ENCODE measurements at places on chromosomes 5 and 9. TPM values are rescaled to one million over a fixed set of nuclear protein-coding genes. Genes with fewer than 3 reads are reported as not detected.

GRCh38 chr5:159713254-159713653 lies 203.0 kb upstream of the ADRA1B start:
- no peak for DNase-seq
- peaks cover 18% of the 10 kb centered on the region for H3K27me3 ChIP-seq
- no peaks in the 10 kb centered on the region for H3K36me3 ChIP-seq
- H3K4me1 ChIP-seq: no peaks in the 10 kb centered on the region
- no peak overlapping the region for H3K4me3 ChIP-seq

- no peak for DNase-seq
- no peaks in the 10 kb centered on the region for H3K36me3 ChIP-seq
- no peaks in the 10 kb centered on the region for H3K27me3 ChIP-seq
- no peaks in the 10 kb centered on the region for H3K4me1 ChIP-seq
- no peak overlapping the region for H3K4me3 ChIP-seq
- no peak overlapping the region for H3K27ac ChIP-seq
Observed at GRCh38 chr5:86862093-86862492, 244.4 kb downstream of the COX7C start.

DNA sequence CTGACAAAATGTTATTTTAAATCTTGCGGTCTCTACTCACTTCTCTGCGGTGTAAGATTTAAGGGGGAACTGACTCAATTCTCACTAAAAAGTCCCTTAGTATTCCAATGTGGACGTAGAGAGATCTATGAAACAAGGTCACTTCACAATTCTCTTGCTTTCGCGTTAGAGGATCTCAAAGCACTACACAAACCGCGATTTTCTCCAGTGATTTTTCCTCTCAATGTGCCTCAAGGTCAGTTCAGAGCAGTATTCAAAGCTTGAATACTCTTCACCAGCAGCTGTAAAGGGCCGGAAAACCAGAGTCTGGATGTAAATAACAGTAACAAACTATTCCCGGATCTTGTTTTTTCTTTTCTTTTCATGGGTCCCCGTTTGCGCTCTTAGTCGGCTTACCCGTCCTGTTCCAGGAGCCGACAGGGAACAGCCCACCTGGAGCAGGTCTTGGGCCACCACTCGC lies 128.2 kb downstream of the TMEM161B start:
- H3K4me3 ChIP-seq: no peak overlapping the region
- peaks cover 2% of the 10 kb centered on the region for H3K36me3 ChIP-seq
- peaks cover 9% of the 10 kb centered on the region for H3K27me3 ChIP-seq
- no peak overlapping the region for H3K27ac ChIP-seq
- no peak for DNase-seq
- H3K4me1 ChIP-seq: peaks cover 17% of the 10 kb centered on the region

- no peak for DNase-seq
- no peaks in the 10 kb centered on the region for H3K27me3 ChIP-seq
- peaks cover 6% of the 10 kb centered on the region for H3K36me3 ChIP-seq
Observed at GRCh38 chr5:80977764-80978163, 17.6 kb downstream of the RASGRF2 start.

DNA sequence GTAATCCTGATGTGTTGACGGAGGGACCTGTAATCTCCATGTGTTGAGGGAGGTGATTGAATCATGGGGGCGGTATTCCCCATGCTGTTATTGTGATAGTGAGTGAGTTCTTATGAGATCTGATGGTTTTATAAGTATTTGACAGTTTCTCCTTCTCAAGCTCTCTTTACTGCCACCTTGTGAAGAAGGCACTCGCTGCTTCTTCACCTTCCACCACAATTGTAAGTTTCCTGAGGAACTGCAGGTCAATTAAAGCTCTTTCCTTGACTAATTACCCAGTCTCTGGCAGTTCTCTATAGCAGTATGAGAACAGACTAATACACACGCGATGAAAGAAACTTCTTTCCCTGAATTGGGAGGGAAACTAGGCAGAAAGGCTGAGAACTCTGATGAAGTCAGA lies 141.1 kb upstream of the RAD23B start:
- H3K27me3 ChIP-seq: peaks cover 7% of the 10 kb centered on the region
- no peaks in the 10 kb centered on the region for H3K4me1 ChIP-seq
- H3K4me3 ChIP-seq: no peak overlapping the region
- H3K27ac ChIP-seq: no peak overlapping the region
- DNase-seq: no peak

DNA sequence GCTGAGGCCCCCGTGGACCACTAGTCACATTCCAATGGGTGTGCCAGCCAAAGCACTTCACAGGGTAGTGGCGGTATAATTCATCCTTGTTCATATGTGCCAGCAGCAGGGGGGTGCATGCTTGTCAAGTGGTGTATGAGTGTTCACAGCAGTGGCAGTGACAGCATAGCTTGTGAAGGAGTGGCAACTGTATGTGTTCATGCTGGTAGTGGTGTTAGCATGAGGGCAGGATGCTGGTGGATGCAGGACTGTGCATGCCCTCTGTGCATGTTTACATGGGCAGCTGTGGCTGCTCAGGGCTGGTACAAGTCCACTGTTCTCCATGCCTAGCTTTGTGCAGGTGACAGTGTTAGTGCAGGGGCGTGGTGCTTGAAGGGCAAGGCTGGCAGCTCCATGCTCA lies 253.4 kb upstream of the DMAC1 start:
- no peak overlapping the region for H3K4me3 ChIP-seq
- H3K4me1 ChIP-seq: no peaks in the 10 kb centered on the region
- DNase-seq: peak; percentile 11
- H3K27ac ChIP-seq: no peak overlapping the region
- H3K36me3 ChIP-seq: peaks cover 7% of the 10 kb centered on the region
- no peaks in the 10 kb centered on the region for H3K27me3 ChIP-seq

- H3K4me3 ChIP-seq: no peak overlapping the region
- no peaks in the 10 kb centered on the region for H3K36me3 ChIP-seq
- H3K27me3 ChIP-seq: peaks cover 2% of the 10 kb centered on the region
Observed at GRCh38 chr5:16312785-16313184, 133.2 kb upstream of the MARCHF11 start.

- no peak for DNase-seq
- H3K36me3 ChIP-seq: no peaks in the 10 kb centered on the region
- H3K27ac ChIP-seq: no peak overlapping the region
Observed at GRCh38 chr9:127202461-127203169, 62.0 kb upstream of the GARNL3 start.

- peaks cover 13% of the 10 kb centered on the region for H3K4me1 ChIP-seq
- H3K4me3 ChIP-seq: no peak overlapping the region
- peaks cover 3% of the 10 kb centered on the region for H3K36me3 ChIP-seq
- no peak for DNase-seq
Observed at GRCh38 chr5:67246108-67246507, 49.5 kb upstream of the CD180 start.

DNA sequence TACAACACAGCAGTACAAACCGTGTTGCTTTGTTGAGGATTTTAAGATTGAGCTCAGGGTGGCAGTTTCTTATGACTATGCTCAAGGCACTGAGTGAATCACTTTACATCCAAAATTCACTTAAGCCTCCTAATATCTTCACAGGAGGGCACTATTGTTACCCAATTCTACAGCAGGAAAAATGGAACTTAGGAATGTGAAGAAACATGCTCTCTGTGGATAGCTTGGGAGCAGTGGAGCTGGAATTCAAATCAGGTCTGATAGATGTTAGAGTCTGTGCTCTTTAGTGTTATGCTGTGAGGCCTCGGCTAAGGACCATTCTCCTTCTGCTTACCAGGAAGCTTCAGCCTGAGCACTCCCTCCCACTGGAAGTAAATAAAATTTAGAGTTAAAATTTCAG lies 18.7 kb upstream of the HMHB1 start:
- H3K4me1 ChIP-seq: peaks cover 2% of the 10 kb centered on the region
- H3K27me3 ChIP-seq: peaks cover 3% of the 10 kb centered on the region
- no peak for DNase-seq
- H3K27ac ChIP-seq: no peak overlapping the region
- no peak overlapping the region for H3K4me3 ChIP-seq

- DNase-seq: no peak
- no peaks in the 10 kb centered on the region for H3K36me3 ChIP-seq
- no peaks in the 10 kb centered on the region for H3K4me1 ChIP-seq
- no peak overlapping the region for H3K4me3 ChIP-seq
Observed at GRCh38 chr5:111628901-111629300, 116.6 kb upstream of the STARD4 start.

GRCh38 chr5:3564827-3565518 lies 30.7 kb upstream of the IRX1 start:
- H3K27me3 ChIP-seq: no peaks in the 10 kb centered on the region
- H3K4me1 ChIP-seq: no peaks in the 10 kb centered on the region
- no peak overlapping the region for H3K4me3 ChIP-seq
- no peaks in the 10 kb centered on the region for H3K36me3 ChIP-seq
- DNase-seq: no peak

GRCh38 chr9:130239741-130240241 lies 25.8 kb upstream of the HMCN2 start:
- no peaks in the 10 kb centered on the region for H3K27me3 ChIP-seq
- H3K36me3 ChIP-seq: no peaks in the 10 kb centered on the region
- DNase-seq: no peak

GRCh38 chr5:43302481-43302880 lies 10.7 kb downstream of the HMGCS1 start:
- no peaks in the 10 kb centered on the region for H3K27me3 ChIP-seq
- H3K27ac ChIP-seq: no peak overlapping the region
- peaks cover 39% of the 10 kb centered on the region for H3K36me3 ChIP-seq
- DNase-seq: no peak
- no peak overlapping the region for H3K4me3 ChIP-seq

GRCh38 chr9:3647652-3648051 lies 121.9 kb upstream of the RFX3 start:
- no peak overlapping the region for H3K4me3 ChIP-seq
- no peaks in the 10 kb centered on the region for H3K4me1 ChIP-seq
- no peak overlapping the region for H3K27ac ChIP-seq
- DNase-seq: no peak
- no peaks in the 10 kb centered on the region for H3K36me3 ChIP-seq

GRCh38 chr5:39521940-39522590 lies 97.3 kb upstream of the DAB2 start:
- H3K4me3 ChIP-seq: no peak overlapping the region
- H3K27ac ChIP-seq: no peak overlapping the region
- H3K4me1 ChIP-seq: no peaks in the 10 kb centered on the region
- no peak for DNase-seq
- no peaks in the 10 kb centered on the region for H3K36me3 ChIP-seq
- H3K27me3 ChIP-seq: peaks cover 13% of the 10 kb centered on the region

DNA sequence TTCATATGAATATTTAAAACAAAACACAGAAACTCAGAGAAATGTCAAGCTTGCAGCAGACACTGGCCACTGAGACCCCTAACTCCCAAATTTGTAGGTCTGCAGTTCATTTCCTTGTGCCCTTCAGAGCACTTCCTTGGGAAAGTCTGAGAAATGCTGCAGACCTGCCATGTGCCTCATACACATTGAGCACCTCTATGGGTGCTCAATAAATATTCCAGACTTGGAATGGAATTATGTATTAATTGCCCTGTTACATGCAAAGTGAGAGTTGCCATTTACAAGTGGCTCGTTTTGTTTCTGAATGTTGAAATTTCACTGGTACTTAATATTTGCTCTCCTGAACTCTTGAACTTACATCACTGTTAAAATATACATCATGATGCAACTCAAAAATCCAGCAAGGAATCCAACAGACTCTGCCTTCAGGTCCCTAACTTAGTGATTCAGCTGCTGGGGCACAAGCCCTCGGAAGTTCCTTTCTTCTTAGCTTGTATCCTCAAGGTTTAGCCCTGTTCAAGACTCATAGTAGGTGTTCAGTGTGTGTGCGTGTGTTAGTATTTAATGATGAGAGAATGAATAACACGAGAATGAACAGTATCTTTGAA lies 90.6 kb downstream of the PTCD2 start:
- H3K4me1 ChIP-seq: no peaks in the 10 kb centered on the region
- H3K36me3 ChIP-seq: no peaks in the 10 kb centered on the region
- no peak overlapping the region for H3K27ac ChIP-seq
- DNase-seq: no peak

- H3K36me3 ChIP-seq: no peaks in the 10 kb centered on the region
- peaks cover 13% of the 10 kb centered on the region for H3K4me1 ChIP-seq
- H3K4me3 ChIP-seq: no peak overlapping the region
- no peak overlapping the region for H3K27ac ChIP-seq
- peaks cover 8% of the 10 kb centered on the region for H3K27me3 ChIP-seq
Observed at GRCh38 chr5:141725891-141726290, 43.9 kb upstream of the ARAP3 start.

DNA sequence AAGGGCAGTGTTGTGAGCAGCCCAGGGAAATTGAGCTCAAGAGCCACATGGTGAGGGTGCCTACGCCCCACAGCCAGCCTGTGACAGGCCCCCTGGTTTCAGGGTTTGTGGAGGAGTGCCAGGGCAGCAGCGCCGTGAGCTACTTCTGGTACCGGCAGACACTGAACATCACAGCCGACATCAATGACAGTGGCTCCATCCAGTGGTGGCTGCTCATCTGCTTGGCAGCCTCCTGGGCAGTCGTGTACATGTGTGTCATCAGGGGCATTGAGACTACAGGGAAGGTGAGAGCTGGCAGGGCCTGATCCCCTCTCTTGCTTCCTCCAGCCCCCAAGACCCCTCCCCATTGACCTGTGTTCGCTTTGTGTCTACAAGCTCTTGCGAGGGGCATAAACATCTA lies 10.2 kb downstream of the SLC6A18 start:
- no peaks in the 10 kb centered on the region for H3K4me1 ChIP-seq
- H3K27me3 ChIP-seq: peaks cover 6% of the 10 kb centered on the region
- no peak overlapping the region for H3K4me3 ChIP-seq
- no peaks in the 10 kb centered on the region for H3K36me3 ChIP-seq
- DNase-seq: no peak
- no peak overlapping the region for H3K27ac ChIP-seq

- no peaks in the 10 kb centered on the region for H3K4me1 ChIP-seq
- H3K27ac ChIP-seq: no peak overlapping the region
Observed at GRCh38 chr5:116824751-116825438, 250.3 kb upstream of the SEMA6A start.

GRCh38 chr5:137858223-137858916 lies 9.3 kb upstream of the MYOT start:
- peak overlapping the region; percentile 60 for H3K27ac ChIP-seq
- H3K4me1 ChIP-seq: peaks cover 24% of the 10 kb centered on the region
- H3K4me3 ChIP-seq: peak overlapping the region; percentile 76
- H3K27me3 ChIP-seq: peaks cover 4% of the 10 kb centered on the region
- H3K36me3 ChIP-seq: peaks cover 1% of the 10 kb centered on the region

DNA sequence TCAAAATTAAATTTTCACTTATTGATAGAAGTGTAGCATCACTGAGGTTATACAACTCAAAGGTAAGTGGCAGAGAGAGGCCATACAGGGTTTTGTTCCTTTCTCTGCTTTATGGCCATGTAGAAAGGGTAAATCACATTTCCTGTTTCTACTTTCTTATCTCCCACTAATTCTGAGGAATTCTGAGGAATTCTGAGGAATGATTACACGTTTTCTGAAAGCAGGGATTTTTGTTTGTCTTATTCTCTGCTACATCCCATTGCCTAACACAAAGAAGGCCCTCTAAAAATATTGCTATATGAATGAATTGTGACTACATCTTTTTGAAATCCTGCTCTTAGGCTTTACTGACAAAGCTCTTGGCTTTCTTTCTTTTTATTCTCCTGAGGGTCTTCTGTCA lies 516.9 kb upstream of the ZNF608 start:
- DNase-seq: no peak
- no peaks in the 10 kb centered on the region for H3K36me3 ChIP-seq
- H3K4me1 ChIP-seq: no peaks in the 10 kb centered on the region
- no peak overlapping the region for H3K4me3 ChIP-seq

PAEP gene
- total RNA-seq: not detected

ANAPC2 gene
- total RNA-seq: 84.2 TPM

PCDHGA7 gene
- total RNA-seq: 0.28 TPM

ARL15 gene
- total RNA-seq: 9.8 TPM

STC2 gene
- total RNA-seq: 14.7 TPM

UBE2QL1 gene
- total RNA-seq: not detected

AMBP gene
- not detected for total RNA-seq

CD72 gene
- total RNA-seq: 15.3 TPM

SHC3 gene
- total RNA-seq: not detected
